Kidney (tissue), 22 donors: ENCODE measurements at places on chromosomes 1 and 21.

GRCh38 chr1:26582836-26583460 is 53.4 kb downstream of the RPS6KA1 start:
- no peak overlapping the region for H3K4me3 ChIP-seq
- DNase-seq = no peak
- no peaks in the 10 kb centered on the region for H3K4me1 ChIP-seq
- H3K27ac ChIP-seq = no peak overlapping the region

GRCh38 chr1:34683616-34684015 is 71.2 kb upstream of the GJB5 start:
- no peak for DNase-seq
- H3K27me3 ChIP-seq = no peaks in the 10 kb centered on the region
- H3K36me3 ChIP-seq = no peaks in the 10 kb centered on the region

DNA sequence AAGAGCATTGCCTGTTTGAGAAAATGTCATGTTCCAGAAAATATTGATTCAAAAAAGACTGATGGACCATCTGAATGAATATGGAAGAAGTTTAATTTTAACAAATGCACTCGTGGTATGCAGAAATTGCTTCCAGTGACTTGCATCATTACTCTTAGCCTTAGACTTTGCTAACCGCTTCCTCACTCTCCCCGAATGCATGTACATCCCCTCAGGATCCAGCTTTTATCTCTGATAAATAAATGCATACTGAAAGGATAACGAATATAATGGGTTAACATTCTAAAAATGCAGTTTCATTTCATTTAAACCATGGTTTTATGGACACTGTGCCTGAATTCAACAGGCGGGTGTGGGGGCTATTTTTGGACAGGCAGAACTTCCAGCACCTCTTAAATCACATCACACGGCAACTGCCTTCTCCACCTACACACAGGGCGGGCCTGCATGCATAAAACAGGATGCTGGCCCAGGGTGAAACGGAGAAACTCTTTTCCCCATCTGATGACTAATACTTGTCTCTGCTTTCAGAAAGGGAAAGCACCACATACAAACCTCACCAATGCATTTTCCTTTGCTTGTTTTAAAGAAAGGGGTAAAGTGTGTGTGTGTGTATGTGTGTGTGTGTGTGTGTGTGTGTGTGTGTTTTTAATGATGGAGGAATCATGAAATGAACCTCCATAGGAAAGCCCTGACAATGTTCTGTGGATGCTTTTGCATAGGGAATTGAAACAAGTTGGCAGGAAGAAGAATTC is 48.7 kb downstream of the SPAG17 start:
- H3K36me3 ChIP-seq = no peaks in the 10 kb centered on the region
- no peak overlapping the region for H3K27ac ChIP-seq
- no peak overlapping the region for H3K4me3 ChIP-seq
- no peak for DNase-seq
- H3K4me1 ChIP-seq = no peaks in the 10 kb centered on the region
- H3K27me3 ChIP-seq = no peaks in the 10 kb centered on the region

GRCh38 chr1:30378003-30378596 is 345.3 kb downstream of the MATN1 start:
- H3K4me1 ChIP-seq = no peaks in the 10 kb centered on the region
- DNase-seq = peak; percentile 8
- H3K27me3 ChIP-seq = no peaks in the 10 kb centered on the region
- no peak overlapping the region for H3K4me3 ChIP-seq

DNA sequence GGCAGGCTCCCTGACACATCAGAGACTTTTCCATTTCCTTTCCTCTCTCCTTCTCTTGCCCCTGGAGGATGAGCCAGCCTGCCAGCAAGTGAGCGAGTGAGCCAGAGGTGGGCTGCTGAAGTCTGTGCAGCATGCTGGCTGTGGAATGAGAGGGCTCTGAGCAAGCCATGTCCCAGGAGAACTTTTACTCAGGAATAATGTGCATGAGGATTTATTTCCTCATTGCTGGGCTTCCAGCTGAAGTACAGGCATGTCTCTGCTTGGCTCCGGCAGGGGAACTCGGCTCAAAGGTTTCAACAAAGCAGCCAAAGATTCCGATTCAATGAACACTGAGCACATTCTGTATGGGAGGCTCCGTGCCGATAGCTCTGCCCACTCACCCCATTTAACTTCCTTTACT is 43.7 kb downstream of the UBIAD1 start:
- no peak for DNase-seq
- no peaks in the 10 kb centered on the region for H3K27me3 ChIP-seq
- no peak overlapping the region for H3K4me3 ChIP-seq
- no peak overlapping the region for H3K27ac ChIP-seq
- H3K36me3 ChIP-seq = no peaks in the 10 kb centered on the region
- H3K4me1 ChIP-seq = no peaks in the 10 kb centered on the region

GRCh38 chr1:107877092-107877491 is 87.9 kb downstream of the VAV3 start:
- H3K27me3 ChIP-seq = no peaks in the 10 kb centered on the region
- no peak overlapping the region for H3K4me3 ChIP-seq
- no peak overlapping the region for H3K27ac ChIP-seq
- no peak for DNase-seq
- H3K36me3 ChIP-seq = no peaks in the 10 kb centered on the region
